Epithelial cell of prostate (primary cell): ENCODE measurements at places on chromosomes 11 and 22.

GRCh38 chr11:75731095-75731494, 13.5 kb downstream of the MOGAT2 start:
- DNase-seq, result no peak

GRCh38 chr22:50202130-50202666, 1.4 kb downstream of the SELENOO start:
- no peak for DNase-seq

- no peak for DNase-seq
Measured at GRCh38 chr11:849104-849824, 6.6 kb downstream of the TSPAN4 start.

GRCh38 chr11:107731941-107732688, 20.3 kb upstream of the SLN start:
- no peak for DNase-seq

- no peak for DNase-seq
Measured at GRCh38 chr11:63491240-63491587, 247 bp upstream of the PLAAT5 start.

- peak; percentile 20 for DNase-seq
Measured at GRCh38 chr11:5689551-5689983, at the start of gene TRIM22. TSS of gene TRIM22 (plus strand) at chr11:5689790. CDS start at chr11:5696233, 6,443 bp downstream.

DNA sequence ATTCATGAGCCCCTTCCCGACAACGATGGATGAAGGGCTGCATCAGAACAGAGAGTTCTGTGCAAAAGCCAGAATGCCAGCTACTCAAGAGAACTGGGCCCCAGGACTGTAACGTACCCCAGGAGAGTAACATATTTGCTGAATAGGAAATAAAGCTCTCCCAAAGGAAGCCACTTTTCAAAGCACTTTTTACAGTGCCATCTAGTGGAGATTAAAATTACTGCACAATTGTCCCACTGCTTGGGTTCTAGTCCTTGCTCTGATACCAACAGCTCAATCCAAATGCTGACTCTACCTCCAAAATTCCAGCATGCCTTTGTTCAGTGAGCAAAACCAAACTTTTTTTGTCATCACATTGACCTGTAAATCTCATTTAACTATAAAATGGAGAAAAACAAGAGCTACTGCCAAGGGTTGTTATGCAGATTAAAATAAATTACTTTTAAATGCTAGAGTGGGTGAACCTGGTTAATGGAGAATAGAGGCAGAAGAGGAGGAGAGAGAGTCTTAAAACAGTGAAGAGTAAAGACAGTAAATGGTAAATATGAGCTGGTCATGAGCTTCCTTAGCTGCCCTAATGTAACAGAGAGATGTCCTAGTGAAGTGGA, 87.6 kb upstream of the FSHB start:
- DNase-seq, result no peak

DNA sequence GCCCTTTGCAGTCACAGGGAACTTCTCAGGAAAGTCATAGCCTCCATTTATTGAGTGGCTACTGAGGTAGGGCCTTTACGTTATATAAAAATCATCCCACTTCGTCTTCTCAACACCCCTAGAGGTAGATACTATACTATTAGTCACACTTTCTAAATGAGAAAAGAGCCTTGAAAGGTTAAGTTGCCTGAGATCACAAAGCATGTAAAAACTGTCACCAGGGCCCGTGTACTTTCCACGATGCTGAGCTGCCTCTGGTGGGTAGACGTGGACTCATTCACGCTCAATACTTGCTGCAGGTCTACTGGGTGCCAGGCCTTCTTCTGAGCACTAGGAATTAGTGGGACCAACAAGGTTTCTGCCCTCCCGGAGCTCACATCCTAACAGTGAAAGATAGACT, 16.3 kb downstream of the CHRDL2 start:
- DNase-seq, result no peak

- DNase-seq, result no peak
Measured at GRCh38 chr11:130726234-130727037, 189.8 kb downstream of the SNX19 start.

- no peak for DNase-seq
Measured at GRCh38 chr11:2989551-2989950, 2.6 kb downstream of the NAP1L4 start.

GRCh38 chr11:61985869-61986268, 18.4 kb upstream of the FTH1 start:
- no peak for DNase-seq

DNA sequence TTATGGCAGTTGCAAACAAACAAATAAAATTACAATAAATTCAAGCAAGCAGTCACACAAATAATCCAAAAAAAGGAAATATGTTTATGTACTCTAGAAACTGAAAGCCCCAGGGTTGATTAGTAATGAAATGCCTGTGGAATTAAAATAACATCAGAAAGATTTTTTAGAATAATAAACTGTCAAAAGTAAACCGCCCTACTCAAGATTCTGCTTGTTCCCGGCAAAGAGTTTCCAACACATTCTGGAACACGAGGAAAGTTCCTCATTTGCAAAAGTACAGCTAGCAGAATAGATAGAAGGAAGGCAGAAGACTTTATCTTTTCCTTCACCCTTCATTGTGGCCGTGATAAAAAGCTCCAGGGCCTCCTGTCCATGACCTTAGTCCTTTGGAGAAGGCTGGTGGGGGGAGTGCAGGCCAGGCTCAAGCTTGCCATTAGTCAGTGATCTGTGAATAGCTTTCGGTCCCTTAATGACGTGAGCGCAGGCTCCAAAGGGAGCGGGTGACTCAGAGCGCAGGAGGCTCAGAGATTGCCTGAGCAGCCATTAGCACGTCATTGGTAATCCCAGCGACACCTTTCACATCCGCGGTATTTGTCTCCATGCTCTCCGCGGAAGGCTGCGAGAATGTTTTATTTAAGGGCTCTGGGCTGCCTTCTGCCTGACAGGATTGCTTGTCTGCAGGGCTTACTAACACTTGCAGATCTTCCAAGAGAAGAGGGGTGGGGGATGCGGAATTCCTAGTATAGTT, 458.3 kb downstream of the METTL15 start:
- peak; percentile 61 for DNase-seq

- DNase-seq, result no peak
Measured at GRCh38 chr11:133964356-133964755, 7.6 kb upstream of the IGSF9B start.

DNA sequence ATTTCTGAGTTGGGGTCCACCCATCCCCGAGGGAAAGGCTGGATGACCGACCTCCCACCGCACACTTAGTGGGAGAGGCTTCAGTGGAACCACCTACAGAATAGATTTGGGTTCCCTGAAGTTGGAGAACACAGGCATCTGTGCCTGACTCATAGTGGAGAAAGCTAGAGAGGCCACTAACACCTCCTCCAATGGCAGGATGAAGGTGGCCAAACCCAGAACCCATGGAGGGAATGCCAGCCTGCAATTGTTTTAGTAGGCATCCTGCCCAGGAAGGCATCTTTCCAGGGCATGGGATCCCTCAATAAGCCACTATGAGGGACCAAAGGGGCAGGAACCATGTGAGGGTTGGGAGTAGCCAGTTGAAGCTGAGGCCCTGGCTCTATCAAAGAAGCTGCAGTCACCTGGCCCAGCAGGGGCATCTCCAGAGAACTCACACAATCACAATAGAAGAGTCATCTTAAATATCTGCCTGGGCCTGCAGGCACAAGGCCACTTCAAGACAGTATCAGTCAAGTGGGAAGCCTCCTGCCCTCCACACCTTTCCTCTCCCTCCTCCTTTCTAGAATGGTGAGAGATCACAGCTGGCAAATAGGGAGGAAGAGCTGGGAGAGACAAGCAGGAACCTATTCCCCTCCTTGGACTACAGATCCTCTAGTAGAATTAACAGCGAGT, 124.1 kb upstream of the CSNK2A3 start:
- DNase-seq, result no peak

DNA sequence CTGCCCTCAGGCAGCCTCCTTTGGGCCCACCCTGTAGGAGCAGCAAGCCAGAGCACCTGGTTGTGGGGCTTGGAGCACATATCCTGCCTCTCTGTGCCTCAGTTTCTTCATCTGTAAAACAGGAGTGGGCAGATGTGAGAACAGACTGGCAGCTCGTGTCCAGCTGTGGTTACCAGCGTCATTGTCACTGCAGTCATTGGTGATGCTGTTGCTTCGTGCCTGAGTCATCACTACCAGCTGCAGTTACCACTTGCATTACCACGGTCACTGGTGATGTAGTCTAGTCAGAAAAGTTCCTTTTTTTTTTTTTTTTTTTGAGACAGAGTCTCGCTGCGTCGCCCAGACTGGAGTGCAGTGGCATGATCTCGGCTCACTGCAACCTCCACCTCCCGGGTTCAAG, 20.4 kb downstream of the RSPH14 start:
- no peak for DNase-seq

DNA sequence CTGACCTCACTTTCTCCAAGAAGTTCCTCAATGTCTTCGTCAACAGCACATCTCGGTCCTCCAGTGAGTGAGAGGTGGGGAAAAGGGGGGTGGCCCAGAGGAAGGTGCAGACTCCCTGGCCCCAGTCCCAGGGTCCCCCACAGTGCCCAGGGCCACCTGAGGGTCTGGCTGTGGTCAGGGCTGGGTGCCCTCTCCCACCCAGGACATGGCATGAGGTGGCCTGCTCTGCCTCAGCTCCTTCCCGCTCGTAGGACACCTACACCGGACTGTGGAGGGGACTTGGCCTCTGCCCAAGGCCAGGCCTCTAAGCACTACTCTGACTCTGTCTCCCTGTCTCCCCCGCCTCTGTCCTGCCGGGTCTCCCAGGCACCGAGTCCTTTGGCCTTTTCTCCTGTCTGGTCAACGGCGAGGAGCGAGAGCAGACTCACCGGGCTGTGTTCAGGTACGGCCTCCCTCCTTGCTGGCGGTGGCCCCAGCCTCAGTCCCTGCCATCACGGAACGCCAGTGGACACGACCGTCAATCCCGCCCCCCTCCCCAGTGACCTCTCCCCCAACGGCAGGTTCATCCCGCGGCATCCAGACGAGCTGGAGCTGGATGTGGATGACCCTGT, 4.5 kb downstream of the MAPK8IP2 start:
- DNase-seq, result no peak

DNA sequence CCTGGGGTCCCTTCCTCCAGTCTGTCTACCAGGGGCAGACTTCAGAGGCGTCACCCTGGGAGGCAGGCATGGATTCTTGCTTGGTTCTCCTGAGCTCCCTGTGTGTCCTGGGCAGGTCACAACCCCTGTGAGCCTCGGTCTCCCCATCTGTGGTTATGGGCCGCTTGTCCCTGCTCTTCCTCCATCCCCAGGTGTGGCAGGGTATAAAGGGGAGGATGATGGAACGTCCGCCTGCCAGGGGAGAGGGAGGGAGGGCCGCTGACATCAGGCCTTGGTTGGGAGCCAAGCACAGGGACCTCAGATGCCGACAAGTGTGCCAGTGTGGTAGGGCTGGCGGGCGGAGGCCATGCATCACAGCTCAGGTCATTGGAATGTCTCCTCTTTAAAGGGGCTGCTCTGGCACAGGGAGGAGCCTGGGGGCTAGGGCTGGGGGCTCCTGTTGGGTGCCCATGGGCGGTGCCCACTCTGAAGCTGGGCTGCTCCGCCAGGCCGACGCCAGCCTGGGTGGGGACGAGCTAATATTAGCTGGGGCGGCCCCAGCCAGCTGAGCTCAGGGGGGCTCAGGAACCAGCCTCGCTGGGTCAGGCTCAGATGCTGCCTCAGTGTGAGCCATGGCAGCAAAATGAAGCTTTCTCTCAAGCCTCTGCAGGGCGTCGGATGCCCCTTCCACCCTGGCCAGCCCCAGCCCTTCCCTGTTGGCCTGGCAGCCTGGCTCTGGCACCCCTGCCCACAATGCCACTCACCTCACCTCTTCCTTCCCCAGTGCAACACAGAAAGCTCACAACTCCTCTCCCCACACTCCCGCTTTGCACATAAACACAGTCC, 12.8 kb downstream of the KCNC1 start:
- no peak for DNase-seq

DNA sequence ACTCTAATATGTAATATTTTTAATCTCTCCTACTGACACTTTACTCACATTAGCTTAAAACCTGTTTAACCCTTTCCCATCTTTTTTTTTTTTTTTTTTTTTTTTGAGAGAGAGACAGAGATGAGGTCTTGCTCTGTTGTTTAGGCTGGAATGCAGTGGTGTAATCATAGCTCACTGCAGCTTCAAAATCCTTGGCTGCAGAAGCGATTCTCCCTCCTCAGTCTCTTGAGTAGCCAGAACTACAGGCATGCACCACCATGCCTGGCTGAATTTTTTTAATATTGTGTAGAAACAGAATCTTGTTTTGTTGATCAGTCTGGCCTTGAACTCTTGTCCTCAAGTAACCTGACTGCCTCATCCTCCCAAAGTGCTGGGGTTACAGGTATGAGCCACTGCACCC, 37.3 kb downstream of the PAMR1 start:
- DNase-seq, result no peak

GRCh38 chr11:43984519-43985385, 42.3 kb downstream of the C11orf96 start:
- no peak for DNase-seq

GRCh38 chr22:43478621-43479300, 66.9 kb downstream of the MPPED1 start:
- no peak for DNase-seq

DNA sequence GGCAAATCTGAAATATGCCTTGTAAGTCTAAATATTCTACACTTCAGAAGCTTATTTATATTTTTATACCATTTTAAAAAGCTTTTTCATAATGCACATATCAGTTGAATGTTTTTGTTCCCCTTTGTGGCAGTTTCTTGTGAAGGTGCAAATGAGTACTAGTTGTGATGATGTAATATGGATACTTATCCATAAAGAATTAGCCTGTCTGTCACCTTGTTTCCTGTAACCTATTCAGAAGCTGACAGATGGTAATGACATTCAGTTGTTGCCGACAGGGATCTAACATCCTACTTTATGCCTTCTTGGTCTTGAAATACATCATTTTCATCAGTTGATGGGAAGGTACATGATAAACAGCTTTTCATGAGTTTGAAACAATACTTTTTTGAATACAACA, 2.9 kb downstream of the QSER1 start:
- DNase-seq, result no peak

GRCh38 chr11:10659339-10660216, 34.0 kb downstream of the IRAG1 start:
- DNase-seq, result no peak

- DNase-seq, result no peak
Measured at GRCh38 chr22:46613606-46614021, 6.6 kb upstream of the GRAMD4 start.

DNA sequence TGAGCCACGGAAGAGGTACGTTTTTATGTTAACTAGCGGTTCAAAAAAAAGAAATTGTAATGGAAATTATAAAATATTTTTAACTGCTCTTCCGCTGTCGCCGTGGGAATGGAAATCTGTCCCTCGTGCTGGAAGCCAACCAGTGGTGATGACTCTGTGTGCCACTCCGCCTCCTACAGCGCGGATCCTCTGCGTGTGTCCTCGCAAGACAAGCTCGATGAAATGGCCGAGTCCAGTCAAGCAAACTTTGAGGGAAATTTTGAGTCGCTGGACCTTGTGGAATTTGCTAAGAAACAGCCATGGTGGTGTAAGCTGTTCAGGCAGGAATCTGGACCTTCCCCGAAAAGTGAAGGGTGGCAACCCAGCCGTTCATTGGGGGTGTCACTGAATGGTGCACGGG, 2.9 kb upstream of the CBX7 start:
- DNase-seq, result no peak
